Activated naive CD8-positive, alpha-beta T cell treated with anti-CD3 and anti-CD28 coated beads for 36 hours (primary cell): ENCODE measurements at places on chromosomes 7 and 10.

DNA sequence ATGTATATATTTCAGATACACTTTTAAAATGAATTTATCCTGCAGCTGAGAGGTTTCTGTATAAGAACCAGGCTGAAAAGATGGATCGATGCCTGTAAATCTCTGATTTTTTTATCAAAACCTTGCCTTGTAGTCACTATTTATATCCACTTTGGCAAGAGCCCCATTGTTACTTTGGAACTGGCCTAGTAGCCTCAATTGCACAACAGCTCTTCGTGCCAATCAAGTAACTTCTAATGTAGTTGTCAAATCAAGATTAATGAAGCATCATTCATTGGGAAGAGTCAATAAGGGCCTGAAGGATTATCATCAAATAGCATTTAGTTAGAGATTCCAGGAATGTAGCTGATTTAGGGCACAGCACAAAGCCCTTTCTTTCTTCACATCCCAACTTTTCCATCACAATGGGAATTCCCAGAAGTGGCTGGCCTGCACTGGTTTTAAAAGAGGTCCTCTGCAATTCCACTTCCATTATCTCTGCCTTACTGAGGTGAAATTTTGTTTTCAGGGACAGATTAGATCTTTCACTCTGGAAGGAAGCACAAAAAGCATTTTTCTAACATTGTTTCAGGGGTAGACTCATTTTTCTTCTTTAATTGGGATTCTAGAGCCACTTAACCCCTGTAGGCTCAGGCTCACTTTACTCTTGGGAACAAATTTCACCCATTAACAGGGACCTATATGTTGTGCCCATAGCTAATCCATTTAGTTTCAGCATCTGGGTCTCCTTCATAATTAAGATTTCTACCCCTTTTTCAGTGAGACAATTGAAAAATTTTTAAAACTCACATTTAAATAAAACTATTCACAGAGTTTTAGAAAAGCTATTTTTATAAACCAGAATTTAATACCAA is 97.8 kb downstream of the CALCR start:
- DNase-seq, result no peak

DNA sequence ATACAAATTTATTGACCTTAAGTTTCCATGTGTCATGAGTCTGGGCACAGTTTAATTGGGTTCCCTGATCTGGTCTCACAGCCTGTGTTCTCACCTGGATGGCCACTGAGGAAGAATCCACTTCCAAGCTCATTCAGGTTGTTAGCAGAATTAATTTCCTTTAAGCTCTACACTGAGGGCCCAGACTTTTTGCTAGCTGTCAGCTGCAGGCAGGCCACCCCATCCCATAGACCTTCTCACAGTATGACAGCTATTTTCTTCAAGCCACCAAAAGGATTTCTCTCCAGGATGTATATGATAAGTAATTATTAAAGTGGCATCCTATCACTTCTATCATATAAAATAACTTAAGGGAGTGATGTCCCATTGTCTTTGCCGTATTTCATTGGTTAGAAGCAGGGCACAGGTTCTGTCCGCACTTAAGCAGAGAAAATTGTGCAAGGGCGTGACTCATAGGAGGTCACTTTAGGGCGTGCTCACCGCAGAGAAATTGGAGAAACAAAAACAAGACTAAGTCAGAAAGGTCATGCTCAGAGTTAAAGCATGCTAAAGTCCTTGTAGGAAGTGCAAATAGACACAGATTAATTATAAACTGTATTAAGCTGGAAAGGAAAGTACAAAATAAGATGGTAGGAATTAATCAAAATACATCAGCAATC is 109.9 kb downstream of the AHR start:
- DNase-seq, result no peak

DNA sequence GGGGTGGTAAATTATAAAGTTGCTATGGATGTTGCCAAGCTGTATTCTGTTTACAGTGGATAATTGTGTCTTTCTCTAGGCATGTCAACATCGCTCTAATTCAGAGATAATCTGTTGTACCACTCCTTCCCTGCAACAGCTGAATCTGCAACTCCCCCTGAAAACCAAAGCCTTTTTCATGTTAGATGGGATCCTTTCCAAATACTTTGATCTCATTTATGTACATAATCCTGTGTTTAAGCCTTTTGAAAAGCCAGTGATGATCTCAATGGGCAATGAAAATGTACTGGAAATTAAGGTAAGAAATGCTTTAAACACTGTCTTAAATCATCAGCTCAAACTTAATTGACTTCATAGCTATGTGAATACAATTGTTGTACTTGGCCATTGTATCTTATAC is 91.0 kb downstream of the MET start:
- no peak for DNase-seq

GRCh38 chr7:74178632-74179031 is 4.5 kb downstream of the EIF4H start:
- no peak for DNase-seq

DNA sequence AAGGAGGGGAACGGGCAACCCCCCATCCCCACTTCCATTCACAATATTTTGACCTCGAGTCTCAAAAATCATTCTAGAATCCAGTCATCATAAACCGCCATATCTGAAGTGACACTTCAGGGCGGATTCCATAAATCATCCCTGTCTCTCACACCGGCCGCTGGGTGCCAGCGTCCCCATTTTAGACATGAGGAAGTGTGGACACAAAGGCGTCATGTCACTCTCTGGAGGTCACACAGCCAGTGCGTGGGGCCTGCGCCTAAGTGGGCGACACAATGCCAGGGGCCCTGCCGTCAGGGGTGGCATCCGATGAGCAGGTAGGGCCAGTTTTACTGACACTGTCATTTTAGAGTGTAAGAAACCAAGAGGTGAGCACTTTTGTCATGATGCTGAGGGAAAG is 19.5 kb downstream of the KCNH2 start:
- DNase-seq, result no peak
